ENCODE measurements at places on chromosomes 12 and 14. TPM values are rescaled to one million over a fixed set of nuclear protein-coding genes. Genes with fewer than 3 reads are reported as not detected.
A peak's percentile ranks its signal among the peaks of the same experiment; 100 is the strongest.

C12orf54 gene
- total RNA-seq: not detected

PRR4 gene
- 0.79 TPM for total RNA-seq

PHLDA1 gene
- 8.8 TPM for total RNA-seq

KLRD1 gene
- total RNA-seq: 2.3 TPM

AMHR2 gene
- total RNA-seq: not detected

- DNase-seq: no peak
Measured at GRCh38 chr14:72332046-72332445, 399.8 kb downstream of the RGS6 start.

GRCh38 chr14:52936437-52936836, 14.4 kb downstream of the FERMT2 start:
- DNase-seq: no peak

- peak; percentile 55 for DNase-seq
Measured at GRCh38 chr12:123233505-123234308, 471 bp downstream of the MTRFR start.

DNA sequence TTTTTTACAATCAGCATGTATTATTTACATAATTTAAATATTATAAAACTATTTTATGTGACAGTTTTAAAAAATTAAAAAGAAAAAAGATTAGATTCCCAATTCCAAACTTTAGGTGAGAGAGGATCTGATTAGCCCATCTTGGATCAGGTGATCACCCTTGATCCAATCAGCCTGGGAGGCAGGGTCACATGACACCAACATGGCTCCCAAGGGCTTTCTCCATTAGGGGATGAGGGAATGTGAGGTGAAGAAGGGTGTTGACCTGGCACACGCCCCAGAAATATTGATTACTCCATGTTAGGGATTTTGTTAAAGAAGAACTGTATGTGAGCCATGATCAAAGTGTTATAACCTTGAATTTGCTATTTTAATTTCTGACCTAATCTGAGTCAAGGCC, 225.4 kb downstream of the RBM19 start:
- no peak for DNase-seq

DNA sequence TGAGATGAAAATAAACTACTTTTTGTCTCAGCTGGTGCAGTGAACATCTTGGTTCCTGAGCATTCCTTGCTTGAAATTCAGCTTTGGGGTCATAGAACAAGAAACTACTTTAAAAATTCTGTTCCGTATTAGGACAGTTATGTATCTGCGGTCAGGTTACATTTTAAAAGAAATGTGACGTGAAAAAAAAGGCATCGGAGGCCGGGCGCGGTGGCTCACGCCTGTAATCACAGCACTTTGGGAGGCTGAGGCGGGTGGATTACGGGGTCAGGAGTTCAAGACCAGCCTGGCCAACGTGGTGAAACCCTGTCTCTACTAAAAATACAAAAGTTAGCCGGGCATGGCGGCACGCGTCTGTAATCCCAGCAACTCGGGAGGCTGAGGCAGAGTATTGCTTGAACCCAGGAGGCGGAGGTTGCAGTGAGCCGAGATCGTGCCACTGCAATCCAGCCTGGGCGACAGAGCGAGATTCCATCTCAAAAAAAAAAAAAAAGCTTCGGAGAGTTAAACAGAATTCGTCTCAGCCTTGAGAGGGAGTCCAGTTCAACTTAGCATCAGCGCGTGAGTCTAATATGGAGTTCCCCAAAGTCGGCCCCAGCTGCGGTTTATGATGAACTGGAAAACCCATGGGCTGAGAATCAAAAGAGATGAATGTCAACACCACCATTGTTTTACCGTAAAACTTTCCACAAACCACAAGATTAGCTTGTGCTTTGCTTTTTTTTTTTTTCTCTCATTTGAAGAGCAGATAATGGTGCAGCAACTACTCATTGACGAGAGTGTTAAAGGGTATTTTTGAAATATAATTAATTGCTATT, 2.1 kb upstream of the SLC2A13 start:
- DNase-seq: peak; percentile 44

DNA sequence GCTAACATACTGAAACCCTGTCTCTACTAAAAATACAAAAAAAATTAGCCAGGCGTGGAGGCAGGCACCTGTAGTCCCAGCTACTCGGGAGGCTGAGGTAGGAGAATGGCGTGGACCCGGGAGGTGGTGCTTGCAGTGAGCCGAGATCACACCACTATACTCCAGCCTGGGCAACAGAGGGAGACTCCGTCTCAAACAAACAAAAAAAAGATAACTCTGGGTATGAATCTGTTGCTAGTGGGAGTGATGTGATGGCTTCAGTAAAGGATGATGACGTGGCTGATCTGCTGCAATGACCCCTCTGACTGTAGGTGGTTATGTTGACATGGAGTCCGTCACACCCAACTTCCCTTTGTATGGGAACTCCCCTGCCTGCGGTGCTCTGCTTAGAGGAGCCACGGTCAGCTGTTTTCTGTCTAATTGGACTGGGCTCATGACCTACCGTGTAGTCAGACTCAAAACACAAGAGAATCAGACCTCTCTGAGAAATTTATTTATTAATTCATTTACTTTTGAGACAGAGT, 59.1 kb upstream of the MED13L start:
- DNase-seq: no peak

DNA sequence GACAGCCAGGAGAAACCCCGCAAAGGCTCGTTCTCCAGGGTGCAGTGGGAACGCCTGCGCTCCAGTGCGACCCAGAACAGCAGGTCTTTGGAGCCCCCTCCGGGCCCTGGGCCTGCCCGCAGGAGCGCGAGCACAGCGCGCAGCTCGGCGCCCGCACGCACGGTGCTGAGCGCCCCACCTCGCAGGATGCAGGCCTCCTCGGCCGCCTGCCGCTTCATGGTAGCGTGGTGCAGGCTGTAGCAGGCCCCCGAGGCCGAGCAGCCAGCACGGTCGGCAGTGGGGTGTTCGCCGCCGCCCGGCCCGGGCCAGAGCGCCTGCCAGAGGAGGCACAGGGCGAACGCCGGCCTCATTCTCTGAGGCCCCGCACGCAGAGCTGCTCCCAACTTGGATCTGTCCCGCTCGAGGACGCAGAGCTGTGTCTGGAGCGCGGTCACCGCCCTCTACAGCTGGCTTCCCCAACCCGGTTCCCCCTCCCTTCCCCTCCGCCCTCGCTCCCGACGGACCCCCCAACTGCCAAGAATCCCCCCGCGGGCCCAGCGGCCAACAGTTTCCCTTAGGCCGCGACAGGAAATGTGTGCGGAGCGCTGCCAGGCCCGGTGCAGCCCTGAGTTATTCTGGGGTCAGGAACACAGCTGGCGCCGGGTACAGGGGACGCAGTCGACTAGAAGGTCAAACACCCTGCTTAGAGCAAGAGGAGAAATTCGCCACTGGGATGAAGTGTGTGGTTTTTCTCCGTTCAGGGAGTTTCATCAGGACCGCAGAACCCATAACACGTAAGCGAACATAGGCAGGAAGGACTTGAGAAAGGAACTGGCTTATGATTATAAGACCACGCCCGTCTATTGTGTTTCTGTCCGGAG, at the start of gene CLEC14A:
CLEC14A (minus strand) TSS at position 421 of the 860 bp plus-strand sequence; CDS start at position 350, 71 bp downstream.
- DNase-seq: peak; percentile 3

- no peak for DNase-seq
Measured at GRCh38 chr12:55716582-55716957, 724 bp downstream of the BLOC1S1 start.

- no peak for DNase-seq
Measured at GRCh38 chr14:47872588-47872987, 197.2 kb upstream of the MDGA2 start.

DNA sequence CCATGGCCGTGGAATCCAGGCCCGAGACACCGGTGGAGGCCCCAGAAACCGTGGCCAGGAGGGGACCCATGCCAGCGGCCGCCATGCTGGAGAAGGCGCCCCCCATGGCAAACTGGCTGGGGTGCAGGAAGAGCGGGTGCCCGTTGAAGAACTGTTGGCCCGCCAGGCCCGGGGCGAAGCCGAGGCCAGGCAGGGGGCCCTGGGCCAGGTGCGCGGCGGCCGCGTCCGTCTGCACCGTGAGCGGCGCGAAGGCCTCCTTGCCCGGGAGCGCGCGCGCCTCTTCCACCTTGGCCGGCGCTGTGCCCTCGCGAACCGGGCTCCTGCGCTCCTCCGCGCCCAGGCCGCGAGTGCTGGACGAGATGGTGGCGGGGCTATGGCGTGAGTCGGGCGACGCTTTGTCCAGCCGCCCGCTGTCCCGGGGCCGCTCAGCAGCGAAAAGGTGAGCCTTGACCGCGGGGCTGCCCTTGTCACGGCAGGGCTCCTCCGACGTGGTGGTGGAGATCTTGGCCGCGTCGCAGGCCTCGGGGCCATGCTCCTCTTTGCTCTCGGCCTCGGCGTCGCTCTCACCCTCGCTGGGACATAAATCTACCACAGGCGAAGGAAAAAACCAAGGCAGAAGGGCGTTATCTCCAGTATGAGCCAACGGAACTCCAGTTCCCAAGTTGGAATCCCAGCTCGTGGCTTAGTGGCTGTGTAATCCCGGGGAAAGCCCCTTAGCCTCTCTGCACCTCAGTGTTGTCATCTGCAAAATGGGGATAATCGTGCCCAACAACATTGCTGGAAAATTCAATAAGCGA, 9.5 kb downstream of the TBX3 start:
- no peak for DNase-seq

DNA sequence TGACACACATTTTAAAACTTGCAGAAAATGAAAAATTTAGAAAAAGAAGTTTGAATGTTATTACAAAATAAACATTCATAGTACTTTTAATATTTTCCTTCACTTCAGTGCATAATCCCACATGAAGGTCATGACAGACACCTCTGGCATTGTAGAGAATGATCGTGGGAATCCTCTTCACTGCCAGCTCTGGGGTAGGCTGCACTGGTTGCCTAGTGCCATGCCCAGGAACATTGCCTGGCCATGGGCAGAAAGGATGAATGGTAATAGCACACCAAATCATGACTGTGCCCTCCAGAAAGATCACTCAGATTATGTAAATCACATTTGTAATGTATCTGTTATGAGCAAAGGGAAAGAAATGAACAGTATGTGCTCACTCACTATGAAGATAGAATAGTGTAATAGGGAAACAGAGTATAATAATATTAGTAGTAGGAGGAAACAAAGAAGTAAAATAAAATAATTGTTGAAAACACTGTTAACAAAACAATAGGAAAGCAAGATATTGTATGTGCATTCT, 161.6 kb downstream of the PLCZ1 start:
- DNase-seq: no peak

DNA sequence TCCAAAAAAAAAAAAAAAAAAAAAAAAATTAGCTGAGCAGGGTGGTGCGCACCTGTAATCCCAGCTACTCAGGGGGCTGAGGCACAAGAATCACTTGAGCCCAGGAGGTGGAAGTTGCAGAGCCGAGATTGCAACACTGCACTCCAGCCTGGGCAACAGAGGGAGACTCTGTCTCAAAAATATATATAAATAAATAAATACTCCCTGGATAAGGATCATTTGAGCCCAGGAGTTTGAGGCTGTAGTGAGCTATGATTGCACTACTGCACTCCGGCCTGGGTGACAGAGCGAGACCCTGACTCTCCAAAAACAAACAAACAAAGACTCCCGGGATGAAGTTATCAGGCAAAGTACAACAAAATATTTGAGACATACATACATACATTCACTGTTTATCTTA, 3.3 kb upstream of the NAA25 start:
- no peak for DNase-seq

- no peak for DNase-seq
Measured at GRCh38 chr12:66065150-66065549, 65.4 kb downstream of the LLPH start.

GRCh38 chr12:101826766-101827368, 3.9 kb downstream of the GNPTAB start:
- DNase-seq: no peak

GRCh38 chr14:61797309-61797708, 35.1 kb downstream of the SNAPC1 start:
- DNase-seq: no peak

- DNase-seq: no peak
Measured at GRCh38 chr14:87121716-87122115, 871.3 kb downstream of the GALC start.

DNA sequence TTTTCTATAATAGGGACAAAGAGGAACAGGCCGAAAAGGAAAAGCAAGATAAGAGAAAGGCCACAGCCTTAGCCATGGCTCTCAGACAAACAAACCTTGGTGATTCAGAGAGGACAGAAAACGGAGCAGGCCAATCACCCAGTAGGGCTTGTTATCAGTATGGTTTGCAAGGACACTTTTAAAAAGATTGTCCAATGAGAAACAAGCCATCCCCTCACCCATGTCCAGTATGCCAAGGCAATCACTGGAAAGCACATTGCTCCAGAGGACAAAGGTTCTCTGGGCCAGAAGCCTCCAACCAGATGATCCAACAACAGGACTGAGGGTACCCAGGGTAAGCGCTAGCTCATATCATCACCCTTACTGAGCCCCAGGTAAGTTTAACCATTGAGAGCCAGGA, 243.8 kb upstream of the BTG1 start:
- DNase-seq: no peak

- DNase-seq: no peak
Measured at GRCh38 chr14:104001003-104001402, 58.7 kb upstream of the RD3L start.
